ENCODE measurements at places on chromosomes 3 and 15.

GRCh38 chr3:24145481-24145880 lies 200.4 kb downstream of the NR1D2 start:
- DNase-seq = no peak

GRCh38 chr3:12926660-12927059 lies 85.3 kb upstream of the RPL32 start:
- no peak for DNase-seq

GRCh38 chr3:79516795-79517194 lies 251.0 kb downstream of the ROBO1 start:
- DNase-seq = no peak

DNA sequence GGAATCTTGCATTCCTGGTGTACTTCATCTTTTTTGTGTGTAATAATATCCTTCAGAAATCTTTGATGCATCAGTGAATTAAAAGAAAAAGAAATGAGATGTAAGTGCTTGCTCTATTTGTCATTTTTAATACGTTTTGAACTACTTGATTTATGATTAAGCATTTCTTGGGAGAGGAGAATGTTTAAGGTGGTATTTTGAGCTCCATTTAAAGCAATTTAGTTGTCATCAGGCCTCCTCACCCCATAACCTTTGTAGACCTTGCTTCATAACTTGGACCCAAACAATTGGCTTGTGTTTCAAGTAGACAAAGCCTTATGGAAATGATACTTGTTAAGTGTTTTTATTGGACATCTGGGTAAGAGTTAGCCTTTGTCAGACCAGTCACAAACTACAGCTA lies 87.1 kb upstream of the VEPH1 start:
- no peak for DNase-seq

DNA sequence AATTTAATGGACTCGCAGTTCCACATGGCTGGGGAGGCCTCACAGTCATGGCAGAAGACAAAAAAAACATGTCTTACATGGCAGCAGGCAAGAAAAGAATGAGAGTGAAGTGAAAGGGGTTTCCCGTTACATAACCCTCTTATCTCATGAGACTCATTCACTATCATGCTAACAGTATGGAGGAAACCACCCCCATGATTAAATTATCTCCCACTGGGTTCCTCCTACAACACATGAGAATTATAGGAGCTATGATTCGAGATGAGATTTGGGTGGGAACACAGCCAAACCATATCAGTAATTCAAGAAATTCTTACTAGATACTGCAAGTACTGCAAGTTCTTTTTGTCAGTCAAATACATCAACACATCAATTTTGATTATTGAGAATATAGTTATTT lies 311.4 kb upstream of the SLITRK3 start:
- no peak for DNase-seq

- DNase-seq = no peak
These were observed 53.7 kb downstream of the TPRG1 start for GRCh38 chr3:189225431-189225830.
